ENCODE measurements at places on chromosomes 5 and 9.

DNA sequence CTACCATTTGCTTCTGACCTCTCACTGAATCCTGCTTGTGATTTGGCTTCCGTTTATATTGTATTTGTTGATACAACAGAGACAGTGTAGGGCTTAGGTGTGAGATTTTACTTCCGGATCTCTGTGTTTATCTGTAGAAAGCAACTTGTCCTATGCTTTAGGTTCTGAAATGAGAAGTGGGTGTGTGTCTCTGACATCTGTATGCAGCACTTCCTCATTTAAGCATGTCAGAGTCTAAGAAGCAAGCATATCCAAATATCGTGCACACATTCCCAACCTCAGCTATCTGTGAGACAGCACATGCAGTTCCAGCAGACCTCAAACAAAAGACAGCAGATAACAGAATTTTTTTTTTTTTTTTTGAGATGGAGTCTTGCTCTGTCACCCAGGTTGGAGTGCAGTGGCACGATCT, 16.3 kb downstream of the KLF9 start:
- DNase-seq, result peak; percentile 74

DNA sequence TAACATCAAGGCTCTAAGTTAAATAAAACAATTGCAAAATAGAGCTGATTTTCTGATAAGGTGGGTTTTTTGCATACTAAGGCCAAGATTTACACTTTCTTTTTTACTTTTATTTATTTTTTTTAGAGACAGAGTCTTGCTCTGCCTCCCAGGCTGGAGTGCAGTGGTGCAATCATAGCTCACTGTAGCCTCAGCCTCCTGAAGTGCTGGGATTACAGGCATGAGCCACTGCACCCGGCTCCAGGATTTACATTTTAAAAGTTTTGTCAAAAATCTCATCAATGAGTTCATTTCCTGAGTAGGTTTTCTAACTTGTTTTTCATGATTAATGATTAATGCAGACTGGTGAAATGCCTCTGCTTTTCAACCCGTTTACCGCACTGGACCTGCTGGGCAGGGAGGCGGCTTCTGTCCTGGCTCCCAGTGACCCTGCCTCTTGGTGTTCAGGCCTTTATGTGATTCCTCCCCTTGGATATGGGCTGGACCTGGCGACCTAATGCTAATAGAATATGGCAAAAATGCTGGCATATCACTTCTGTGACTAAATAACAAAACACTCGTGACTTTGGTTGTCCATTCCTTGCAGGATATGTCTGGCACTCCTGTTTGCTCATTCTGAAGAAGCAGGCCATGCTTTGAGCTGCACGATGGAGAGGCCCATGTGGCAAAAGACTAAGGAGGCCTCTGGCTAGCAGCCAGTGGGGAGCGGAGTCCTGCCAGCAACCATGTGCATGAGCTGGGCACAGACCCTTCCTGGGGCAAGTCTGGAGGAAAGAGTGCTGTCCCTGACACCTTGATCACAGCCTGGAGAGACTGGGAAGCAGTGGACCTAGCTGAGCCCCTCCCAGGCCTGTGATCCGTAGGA, 72.2 kb upstream of the PTCH1 start:
- DNase-seq, result no peak

- DNase-seq, result peak; percentile 93
These were observed 97.1 kb upstream of the TAF11L2 start for GRCh38 chr5:17400724-17401469.

DNA sequence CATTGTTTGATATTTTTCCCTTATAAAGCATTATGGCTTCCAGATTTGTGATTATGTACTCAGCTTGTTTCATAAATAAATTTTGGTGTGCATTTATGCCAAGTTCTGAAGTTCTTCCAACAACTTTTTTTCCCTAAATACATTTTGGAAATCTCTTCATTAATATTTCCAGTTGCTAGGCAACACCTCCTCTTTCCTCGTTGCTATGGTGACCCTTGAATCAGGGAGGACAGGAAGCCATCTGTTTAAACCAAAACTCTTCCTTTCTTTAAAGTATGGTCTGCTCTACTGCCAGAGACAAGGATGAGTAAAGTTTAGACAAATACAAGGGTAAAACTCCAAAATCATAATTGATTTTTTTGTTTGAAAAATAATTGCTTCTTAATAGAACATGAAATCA, 779.3 kb downstream of the CDH9 start:
- no peak for DNase-seq

DNA sequence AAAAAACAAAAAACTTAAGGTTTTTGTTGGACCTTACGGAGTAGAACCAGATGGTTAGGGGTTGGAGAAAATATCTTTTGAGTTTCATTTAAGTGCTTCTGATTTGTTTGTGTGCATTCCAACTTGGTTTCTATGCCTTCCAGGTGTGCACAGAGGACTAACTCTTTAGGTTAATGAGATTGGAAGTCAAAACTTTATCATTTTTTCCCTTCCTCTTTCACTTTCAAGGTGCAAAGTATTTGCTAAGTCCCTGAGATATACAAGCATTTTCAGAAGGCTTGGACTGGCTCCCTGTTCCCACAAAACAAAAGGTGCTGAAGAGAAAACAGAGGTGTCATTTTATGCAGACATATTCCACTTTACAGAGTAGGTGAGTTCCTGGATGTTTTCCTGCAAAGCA, 30.3 kb upstream of the CER1 start:
- DNase-seq, result no peak

DNA sequence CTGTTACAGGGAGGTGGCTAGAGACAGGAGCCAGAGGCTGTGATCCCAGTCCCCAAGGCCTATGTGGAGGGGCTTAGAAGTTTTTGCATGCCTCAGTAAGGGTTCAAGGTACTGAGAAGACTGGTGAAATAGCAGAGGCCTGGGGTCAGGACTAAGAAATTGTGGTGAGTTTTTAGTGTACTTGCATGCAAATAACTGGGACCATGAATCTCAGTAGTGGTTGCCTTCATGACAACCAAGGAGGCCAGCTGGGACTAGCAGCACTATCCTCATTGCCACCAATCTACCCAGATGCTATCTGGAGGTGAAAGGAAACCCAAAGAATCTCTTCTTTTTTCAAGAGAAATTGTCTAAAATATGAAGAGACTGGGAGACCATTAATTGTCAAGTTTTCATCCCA, 395.1 kb downstream of the CETN3 start:
- no peak for DNase-seq

DNA sequence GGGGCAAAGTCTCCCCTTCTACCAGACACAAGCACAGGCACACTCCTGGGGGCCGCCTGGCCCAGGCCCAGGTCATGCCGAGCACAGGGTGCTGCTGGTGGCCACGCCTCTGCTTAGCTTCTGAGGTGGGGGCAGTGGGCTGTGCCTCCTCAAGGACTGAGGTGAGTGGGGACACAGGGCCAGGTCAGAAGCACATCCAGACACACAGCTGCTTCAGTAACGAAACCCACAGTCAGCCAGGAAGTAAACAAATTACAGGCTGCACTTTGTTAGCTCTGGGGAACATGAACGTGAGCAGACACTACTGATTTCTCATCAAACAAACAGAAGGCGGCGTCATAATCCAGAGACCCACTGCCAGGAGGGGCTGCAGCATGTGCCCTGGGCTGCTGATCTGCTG, 192.4 kb downstream of the HSPA4 start:
- no peak for DNase-seq

- no peak for DNase-seq
These were observed 63.5 kb upstream of the KLF9 start for GRCh38 chr9:70477907-70478480.

DNA sequence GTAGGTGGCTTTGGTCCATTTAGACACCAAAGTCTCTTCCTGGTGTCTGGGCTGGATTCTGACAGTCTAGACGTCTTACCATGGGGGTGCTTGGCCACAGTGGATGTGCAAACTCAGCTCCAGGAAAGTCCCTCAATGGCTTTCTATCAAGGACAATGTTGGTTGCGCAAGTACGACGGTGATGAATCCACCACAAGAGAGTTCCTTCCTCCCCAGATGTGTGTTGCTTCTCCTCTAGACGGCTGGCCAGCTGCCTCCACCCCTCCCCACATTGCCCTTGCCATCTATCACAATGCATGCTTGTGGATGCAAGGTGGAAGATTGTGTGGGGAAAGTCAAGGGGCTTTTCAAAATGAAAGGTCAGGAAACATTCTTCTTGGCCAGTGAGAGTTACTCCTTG, 89.7 kb upstream of the IRX2 start:
- DNase-seq, result peak; percentile 77

GRCh38 chr9:115548609-115549260, 430.8 kb upstream of the TNC start:
- DNase-seq, result no peak

- no peak for DNase-seq
These were observed 22.0 kb upstream of the FGFR4 start for GRCh38 chr5:177064500-177065277.

DNA sequence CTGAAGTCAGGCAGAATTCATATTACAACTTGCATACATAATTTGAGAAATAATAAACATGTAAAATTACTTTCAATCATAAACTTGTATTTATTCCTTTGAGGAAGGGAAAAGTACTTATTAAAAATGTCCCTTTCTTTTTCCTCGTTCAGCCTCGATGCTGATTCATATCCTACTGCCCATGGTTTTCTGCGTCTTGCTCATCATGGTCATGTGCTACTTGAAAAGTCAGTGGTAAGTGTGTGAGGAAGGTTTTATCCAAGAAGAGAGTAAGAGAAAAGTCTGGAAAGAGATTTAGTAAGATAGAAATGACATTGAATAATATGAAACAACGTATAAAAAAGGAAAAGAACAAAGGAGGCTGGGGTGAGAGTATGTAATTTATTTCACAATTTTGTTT, 85.9 kb downstream of the OSMR start:
- no peak for DNase-seq

GRCh38 chr9:1354606-1355005, 304.4 kb downstream of the DMRT2 start:
- no peak for DNase-seq

GRCh38 chr9:108254236-108254635, 601.5 kb downstream of the ACTL7B start:
- no peak for DNase-seq

- DNase-seq, result no peak
These were observed 15.4 kb downstream of the NIPSNAP3B start for GRCh38 chr9:104779334-104779733.

DNA sequence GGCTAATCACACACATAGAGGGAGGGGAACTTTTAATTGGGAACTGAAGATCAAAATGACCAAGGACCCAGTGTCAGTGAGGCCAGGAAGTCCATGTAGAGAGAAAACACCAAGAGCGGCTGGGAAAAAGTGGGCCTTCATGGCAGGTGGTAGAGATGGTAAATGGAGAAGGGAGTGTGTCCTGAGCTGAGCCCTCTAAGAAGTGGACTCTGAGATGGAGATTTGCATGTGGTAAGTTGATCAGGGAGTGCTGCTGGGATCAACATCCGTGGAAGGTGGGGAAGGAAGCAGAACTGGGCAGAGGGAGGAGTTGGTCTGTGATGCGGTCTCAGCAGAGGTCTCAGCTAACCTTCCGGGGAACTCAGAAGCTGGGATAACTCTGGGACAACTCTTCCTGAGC, 18.9 kb upstream of the PDZD2 start:
- no peak for DNase-seq

DNA sequence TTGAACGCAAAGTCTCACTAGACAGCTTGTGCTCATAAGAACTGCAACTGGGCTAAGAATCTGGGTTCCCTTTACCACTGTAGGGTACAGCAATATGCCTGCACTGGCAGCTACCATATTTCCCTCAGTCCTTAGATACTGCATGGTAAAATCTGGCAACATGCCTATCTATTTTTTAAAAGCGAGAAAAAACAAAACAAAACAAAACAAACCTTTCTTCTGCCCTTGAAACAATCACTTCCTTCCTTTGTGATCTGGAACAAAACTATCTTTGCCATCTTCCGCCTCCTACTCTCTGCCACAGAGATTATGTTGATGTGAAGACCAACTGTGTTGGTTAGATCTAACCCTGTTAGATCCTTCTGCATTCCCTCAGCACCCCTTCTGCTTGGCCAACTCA, 242.9 kb downstream of the EBF1 start:
- no peak for DNase-seq

DNA sequence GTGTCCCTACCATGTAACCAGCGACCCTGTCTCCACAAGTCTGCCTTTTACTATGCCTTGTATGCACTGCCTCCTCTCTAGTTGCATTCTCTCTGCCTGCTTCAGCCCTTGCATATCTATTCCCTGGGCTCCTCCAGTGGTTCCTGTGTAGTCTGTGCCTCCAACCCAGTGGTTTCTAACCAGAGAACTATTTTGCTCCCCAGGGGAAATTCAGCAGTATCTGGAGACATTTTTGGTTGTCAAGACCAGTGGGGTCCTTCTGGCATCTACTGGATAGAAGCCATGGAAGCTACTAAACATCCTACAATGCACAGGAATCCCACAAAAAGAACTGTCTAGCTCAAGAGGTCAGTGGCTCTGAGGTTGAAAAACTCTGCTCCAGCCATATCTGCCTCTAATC, 224.1 kb upstream of the RASEF start:
- no peak for DNase-seq

DNA sequence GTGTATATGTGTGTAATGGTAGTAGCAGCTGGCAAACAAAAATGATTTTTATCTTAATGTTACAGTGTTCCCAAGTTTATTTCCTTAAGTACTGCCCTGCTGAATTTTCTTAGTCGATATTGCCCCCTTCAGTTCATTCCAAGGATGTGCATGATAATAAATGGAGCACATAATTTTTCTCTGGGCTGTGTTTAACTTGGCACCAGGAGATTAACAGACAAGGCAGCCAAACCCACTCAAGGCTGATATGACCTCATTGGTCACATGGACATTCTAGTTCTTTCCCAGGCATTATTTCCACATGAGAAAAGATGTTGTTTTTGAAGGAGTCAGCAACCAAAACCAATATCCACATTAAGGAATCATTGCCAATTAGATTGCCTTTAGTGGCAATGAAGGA, 61.8 kb downstream of the COX7C start:
- peak; percentile 53 for DNase-seq

- no peak for DNase-seq
These were observed 69.4 kb upstream of the ZBTB43 start for GRCh38 chr9:126735482-126735881.

DNA sequence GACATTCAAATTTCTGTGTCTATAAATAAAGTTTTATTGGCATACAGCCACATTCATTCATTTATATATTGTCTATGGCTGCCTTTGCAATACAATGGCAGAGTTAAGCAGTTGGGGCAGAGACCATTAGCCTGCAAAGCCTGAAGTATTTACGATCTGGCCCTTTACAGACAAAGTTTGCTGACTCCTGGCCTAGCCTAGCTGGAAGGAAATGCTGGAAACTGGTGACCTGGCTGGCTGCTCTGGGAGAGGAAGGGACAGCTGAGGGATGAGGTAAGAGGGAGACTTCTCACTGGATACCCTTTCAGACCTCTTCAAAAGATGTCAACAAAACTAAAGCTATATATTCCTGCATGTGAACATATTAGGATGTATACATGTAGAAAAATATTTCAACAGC, 66.0 kb upstream of the PPARGC1B start:
- DNase-seq, result no peak

GRCh38 chr5:151556806-151557205, 34.3 kb downstream of the FAT2 start:
- peak; percentile 41 for DNase-seq

GRCh38 chr5:80057921-80058320, 22.8 kb downstream of the THBS4 start:
- no peak for DNase-seq

All from NB4 (cell line).